ENCODE measurements at places on chromosomes 12 and 14. TPM values are rescaled to one million over a fixed set of nuclear protein-coding genes. Genes with fewer than 3 reads are reported as not detected.

- DNase-seq: peak; percentile 7
These were observed 193.6 kb upstream of the NUDT4 start for GRCh38 chr12:93183940-93184671.

DNA sequence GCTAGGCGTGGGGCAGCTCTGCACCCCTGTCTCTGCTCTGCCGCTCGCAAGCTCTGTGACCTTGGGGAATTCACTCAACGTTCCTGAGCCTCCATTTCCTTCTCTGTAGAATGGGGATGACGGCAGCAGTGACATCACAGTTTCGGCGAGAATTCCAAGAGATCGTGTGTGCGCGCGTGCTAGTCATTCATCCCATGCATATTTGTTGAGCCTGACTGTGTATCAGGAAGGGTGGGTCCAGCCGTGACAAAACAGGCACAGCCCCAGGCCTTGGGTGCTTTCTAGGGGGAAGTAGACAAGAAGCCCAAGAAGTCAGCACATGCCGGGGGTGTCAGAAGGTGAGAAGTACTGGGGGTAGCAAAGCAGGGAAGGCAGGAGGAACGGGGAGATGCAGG, 145.6 kb upstream of the NCOR2 start:
- no peak for DNase-seq

Gene PIWIL1
- not detected for total RNA-seq

Gene KCNJ8
- total RNA-seq: not detected

Gene CLEC2D
- total RNA-seq: 299 TPM

GRCh38 chr14:97633131-97633738, 836.1 kb downstream of the VRK1 start:
- DNase-seq: no peak

DNA sequence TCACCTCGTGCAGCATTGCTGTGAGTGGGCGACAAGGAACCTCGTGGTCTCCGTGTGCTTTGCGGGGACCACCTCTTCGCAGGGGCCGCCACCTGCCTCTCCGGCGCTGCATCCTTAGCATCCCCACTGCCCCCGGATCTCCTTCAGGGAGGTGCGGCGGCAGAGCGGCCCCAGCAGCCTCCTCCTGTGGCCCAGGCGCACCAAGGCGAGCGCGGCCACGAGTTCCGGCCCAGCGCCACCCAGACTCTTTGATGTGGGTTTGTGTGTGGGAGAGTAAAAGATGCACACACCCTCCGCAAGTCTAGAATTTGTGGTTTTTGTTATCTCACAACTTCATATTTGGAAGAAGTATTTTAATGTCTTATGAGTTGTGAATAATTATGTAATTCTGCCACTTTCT, 118.8 kb upstream of the DIO3 start:
- peak; percentile 79 for DNase-seq

GRCh38 chr14:101891471-101891870, 72.9 kb upstream of the DYNC1H1 start:
- no peak for DNase-seq

- DNase-seq: no peak
These were observed 142.3 kb downstream of the RTN1 start for GRCh38 chr14:59728304-59728703.

DNA sequence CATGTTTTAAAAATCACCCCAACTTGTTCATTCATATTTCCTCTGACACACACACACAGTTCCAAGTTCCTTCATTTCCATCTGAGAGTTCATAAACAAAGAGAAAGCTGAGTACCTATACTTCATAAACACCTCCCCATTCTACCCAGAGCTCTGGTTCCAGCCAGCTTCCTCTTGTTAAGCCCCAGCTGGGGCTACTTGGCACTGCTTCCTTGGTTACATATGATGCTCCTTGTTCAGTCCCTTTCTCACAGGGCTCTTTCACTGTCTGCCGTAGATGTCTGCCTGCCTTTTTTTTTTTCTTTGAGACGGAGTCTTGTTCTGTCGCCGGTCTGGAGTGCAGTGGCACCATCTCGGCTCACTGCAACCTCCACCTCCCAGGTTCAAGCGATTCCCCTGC, 77.5 kb downstream of the COX16 start:
- no peak for DNase-seq

DNA sequence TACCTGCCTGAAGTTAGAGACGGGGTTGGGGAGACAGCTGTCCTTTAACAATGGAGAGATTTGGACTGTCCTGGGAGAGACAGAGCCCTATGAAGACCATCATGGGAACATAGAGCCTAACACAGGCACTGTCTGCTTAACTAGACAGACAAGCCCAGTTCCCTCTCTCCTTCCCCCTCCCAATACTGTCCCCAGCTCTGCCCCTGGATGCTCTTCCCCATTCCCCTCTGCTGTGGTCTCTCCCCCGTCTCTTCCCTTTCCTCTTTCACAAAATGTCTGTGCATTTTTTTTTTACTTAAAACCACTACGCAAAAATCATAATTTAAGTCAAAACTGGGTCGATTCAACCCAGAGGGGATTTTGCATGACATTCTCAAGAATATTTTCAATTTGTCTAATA, 232.9 kb downstream of the CHST11 start:
- DNase-seq: no peak

Gene PTGDR
- 0.07 TPM for total RNA-seq
